ENCODE measurements at places on chromosomes 11 and 22.

DNA sequence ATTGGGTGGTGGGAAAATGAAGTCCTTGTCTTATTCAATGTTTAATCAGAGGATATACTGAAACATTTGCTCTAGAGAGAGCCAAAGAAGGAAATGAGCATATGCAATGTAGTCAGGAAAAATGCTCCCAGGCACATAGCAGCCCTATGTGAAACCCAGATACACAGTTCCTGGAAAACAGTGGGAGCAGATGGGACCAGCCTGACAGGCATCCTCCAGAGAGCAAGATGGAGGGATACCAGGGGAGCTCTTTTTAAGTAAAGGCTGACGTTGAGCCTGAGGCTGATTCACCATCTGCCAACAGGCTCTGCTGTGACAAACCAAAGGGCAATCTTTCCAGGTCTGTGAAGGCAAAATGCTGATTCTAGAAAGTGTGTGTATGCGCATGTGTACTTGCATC, 559.4 kb upstream of the KIRREL3 start:
- DNase-seq = no peak

DNA sequence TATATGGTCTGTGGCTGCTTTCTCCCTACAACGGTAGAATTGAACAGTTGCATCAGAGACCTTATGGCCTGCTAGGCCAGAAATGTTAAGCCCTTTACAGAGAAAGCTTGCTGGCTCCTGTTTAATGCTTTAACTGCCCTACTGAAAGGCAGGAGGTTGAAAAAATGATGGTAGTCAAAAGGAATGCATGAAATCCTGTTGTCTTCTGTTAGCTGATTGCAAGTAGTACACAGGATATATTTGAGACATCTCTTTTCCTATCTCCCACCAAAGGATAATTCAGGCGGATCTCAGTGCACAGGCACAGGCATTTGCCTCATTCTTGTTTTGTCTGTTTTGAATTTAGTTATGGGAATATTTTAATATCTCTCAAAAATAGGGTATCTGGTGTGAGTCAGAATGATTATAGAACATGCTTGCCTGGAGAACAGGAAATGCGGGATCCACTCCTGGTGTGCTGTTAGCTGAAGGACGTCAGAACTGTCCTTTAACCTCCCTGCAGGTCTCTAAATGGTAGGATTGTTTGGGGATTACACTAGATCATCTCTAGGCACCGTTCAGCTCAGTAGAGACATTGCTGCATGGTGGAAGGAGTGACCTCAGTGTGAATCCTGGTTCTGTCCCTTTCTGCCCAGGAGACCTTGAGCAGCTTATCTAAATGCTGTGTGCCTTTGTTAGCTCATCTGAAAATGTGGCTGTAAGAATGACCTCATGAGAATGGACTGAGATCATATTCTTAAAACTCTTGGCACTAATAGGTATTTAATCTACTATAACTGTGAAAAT, 49.5 kb downstream of the PACS1 start:
- no peak for DNase-seq

DNA sequence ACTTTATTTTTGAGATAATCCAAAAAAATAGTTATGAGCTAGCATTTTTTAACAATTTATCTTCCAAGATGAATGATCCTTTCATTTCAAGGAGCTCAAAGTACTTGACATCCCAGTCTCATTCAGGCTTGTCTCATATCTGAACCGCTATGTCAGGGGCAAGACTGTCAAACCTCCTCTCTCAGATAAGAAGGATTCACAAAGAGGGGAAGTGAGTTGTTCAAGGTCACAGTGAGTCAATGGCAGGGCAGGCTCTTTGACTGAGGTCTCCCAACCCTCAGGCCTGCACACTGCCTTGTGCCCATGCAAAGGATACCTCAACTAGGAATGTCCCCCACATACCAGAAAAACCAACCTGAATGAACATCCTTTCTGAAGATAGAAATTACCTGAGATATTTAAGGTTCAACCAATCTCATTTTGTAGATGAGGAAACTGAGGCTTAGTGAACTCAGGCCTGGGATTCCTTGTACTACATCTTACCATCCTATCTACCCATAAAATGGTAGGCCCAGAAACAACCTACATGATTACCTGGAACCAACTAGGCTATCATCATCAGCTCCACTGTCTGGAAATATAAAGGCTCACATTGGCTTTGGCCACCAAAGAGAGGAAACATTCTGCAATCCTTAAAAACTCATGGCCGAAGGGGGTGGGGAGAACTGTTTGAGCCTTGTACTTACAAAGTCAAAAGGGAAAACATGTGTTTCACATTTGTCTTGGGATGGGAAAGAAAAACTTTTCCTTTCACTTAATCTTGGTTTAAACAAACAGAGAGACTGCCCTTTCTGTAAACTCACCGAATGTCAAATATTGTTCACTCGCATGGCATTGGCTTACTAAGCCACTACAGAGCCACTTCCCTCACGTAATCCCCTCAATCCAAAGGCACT, 51.1 kb downstream of the LIF start:
- no peak for DNase-seq

GRCh38 chr11:44877571-44878497, 72.8 kb downstream of the TP53I11 start:
- DNase-seq = no peak

GRCh38 chr22:30301995-30302809, 12.9 kb upstream of the CASTOR1 start:
- DNase-seq = no peak
